Activated naive CD4-positive, alpha-beta T cell treated with anti-CD3 and anti-CD28 coated beads for 36 hours (primary cell): ENCODE measurements at places on chromosomes 12 and 14. TPM values are rescaled to one million over a fixed set of nuclear protein-coding genes. Genes with fewer than 3 reads are reported as not detected.

OTX2 gene
- not detected for total RNA-seq

KLRC1 gene
- 0.21 TPM for total RNA-seq

SIX6 gene
- not detected for total RNA-seq

GLIPR1 gene
- 1.3 TPM for total RNA-seq

KCNH3 gene
- total RNA-seq, result 0.57 TPM
